Cardiac fibroblast (primary cell): ENCODE measurements at places on chromosomes 2 and 18.

GRCh38 chr2:168521053-168521741 lies 65.1 kb downstream of the CERS6 start:
- peak; percentile 32 for DNase-seq

GRCh38 chr2:127712999-127713398 lies 11.7 kb downstream of the SFT2D3 start:
- DNase-seq, result no peak

- DNase-seq, result peak; percentile 10
Observed at GRCh38 chr18:73461780-73462059, 593.9 kb upstream of the NETO1 start.

DNA sequence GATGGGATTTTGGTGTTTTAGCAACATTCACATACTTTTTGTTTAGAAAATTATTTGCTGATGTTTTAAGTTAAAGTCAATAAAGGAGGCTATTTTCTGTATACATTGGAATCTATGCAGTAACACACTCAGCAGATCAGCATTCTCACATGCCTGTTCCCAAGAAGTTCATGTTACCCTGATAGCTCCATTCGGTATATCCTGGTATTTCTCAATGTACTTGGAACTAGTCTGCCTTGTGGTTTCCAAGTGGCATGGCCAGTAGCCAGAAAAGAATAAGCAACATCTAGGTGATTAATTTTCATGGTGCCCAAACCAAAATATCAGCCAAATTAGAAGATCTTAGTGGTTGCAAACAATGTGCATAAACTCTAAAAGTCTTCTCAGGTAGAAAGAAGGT lies 5.2 kb upstream of the NCAPH start:
- DNase-seq, result peak; percentile 56

- DNase-seq, result no peak
Observed at GRCh38 chr2:28507796-28508764, 12.2 kb downstream of the PLB1 start.

DNA sequence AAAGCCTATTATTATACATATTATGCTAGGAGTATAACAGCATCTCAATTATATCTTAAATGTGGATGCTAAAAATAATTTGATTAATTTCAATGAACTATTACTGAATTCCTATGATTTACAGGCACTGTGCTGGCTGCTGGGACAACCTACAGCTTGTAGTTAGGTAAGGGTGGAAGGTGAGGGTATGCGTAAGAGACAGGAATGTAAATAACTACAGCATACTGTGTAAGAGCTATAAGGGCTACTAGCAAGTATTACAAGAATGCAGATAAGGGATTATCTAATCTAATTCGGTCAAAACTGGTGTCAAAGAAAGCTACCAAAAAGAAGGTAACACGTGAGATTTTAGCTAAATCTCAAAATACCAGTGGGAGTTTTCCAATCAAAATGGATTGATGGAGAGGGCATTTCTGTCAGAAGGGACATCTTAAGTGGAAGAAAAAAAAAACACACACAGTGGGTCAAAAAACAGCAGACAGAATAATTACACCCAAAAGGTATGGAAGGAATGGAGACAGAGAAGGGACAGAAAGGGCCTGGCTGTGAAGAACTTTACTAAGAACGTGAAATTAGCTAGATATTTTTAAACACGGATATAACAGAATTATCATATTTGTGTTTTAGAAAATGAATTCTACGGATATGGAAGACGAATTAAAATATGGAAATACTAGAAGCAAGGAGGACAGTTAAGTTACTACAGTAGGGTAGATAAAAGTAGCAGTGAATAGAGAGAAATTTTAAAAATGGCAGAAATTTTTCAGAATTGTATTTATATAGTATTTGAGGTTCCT lies 47.1 kb downstream of the STRN start:
- DNase-seq, result no peak

DNA sequence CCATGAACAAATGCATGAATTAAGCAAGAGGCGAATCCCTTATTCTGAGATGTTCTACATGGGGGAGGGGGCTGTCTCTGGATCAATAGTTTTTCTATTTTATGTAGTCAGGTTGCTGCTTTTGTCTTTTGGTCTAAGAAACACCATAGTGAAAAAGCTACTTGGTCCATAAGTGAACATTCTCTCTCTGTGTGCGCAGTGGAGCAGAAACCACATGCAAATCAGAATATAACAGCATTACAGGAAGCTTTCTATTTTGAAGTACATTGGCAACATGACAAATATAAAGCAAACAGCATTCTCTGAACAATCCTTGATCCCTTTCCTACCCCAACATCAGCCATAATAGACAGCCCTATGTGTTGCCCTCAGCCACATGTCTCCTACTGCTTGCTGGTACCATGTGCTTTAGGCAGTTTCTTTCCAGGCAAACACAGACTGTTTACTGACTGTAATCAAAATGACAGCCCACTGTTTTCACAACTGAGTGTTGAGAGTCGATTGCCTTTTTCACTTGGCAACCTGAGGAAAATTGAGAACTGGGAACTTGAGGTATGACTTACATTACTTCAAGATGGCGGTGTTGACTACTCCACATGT lies 10.6 kb downstream of the SCN3A start:
- DNase-seq, result no peak

- peak; percentile 95 for DNase-seq
Observed at GRCh38 chr2:200747668-200748618, 63.8 kb upstream of the BZW1 start.

DNA sequence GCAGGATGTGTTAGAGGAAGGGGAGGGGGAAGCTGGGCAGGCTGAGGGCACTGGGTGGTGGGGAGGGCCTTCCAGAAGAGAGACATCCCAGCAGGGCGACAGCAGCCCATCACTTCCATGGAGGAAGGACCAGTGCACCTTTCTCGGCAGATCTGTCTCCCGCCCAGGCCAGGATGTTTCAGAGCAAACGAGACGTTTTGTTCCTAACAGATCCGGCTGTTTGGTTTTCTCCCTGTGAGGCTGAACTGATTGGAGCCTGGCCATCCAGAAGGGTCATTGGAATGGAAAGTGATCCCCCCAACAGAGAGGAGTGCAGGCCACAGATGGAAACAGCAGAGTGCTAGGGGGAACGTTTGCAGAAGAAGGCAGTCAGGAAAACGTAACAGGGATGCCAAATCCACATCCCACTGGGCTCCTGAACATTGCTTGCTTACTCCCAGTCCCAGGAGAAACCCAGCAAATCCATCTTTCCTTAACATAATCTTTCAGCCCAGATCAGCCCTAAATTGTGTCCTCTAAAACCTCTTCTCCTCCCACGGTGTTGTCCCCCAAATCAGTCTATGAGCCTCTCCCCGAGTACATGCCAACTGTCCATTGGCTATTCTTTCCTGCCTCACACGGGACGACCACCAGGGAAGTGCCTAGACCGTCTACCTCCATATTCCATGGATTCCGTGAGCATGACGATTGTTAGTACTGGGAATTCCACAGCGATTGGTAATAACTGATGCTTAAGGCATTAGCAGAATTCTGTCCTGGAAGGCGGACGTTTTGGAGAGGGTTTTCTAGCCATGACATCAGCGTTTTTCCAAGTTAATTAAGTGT lies 126.8 kb downstream of the SEPTIN10 start:
- peak; percentile 54 for DNase-seq

GRCh38 chr2:152407204-152407721 lies 72.3 kb downstream of the FMNL2 start:
- DNase-seq, result peak; percentile 58

GRCh38 chr18:48324651-48325050 lies 84.5 kb downstream of the ZBTB7C start:
- DNase-seq, result no peak

GRCh38 chr2:119435081-119435952 lies 3.7 kb downstream of the TMEM37 start:
- no peak for DNase-seq

DNA sequence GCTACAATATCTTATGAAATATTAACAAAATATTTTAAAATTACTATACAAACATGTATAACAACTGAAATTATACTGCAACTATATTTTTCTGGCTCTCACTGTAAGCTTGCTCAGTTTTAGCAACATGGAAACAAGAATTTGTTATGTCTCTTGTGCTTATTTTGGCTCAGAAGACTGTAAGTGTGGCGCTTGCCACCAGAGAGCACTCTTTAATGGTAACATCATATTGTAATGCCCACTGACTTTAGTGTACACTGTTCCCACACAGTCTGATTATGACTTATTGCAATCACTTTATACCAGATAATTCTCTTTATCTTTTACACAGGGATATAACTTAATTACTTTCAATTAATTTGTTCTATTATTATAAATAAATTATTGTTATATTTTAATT lies 1500.6 kb upstream of the TMEFF2 start:
- peak; percentile 87 for DNase-seq

DNA sequence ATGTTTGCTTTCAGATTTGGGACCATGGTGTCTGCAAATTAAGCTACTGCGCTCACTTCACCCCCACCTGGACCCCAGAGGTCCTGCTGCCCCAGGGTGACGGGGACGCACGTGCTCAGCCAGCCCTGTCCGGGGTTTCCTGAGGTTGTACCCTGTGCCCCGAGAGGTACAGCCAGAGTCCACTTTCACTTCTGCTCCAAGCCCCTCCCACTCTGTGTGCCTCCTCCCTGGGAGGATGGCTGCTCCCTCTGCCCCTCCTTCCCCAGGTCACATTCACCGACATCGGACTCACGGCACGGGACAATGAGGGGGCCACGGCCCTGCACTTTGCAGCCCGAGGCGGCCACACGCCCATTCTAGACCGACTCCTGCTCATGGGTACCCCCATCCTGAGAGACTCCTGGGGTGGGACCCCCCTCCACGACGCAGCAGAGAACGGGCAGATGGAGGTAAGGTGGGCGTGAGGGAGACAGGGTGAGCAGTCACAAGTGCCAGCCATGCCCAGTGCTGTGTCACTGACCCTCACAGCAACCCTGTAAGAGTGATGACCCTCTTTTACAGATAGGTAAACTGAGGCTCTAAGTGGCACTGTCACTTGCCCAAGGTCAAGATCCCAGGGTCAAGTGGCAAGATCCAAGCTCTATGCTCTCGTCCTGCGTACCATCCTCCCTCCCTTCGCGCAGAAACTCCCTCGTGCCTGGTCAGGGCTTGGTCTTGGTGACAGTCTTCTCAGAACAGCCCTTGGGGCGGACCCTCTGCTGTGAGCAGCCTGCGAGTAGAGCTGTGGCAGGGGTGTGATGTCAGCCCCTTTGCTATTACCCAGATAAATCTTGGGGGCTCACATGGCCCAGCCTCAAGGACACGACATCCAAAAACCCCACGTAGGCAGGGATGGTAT lies 7.6 kb downstream of the ESPNL start:
- DNase-seq, result no peak

GRCh38 chr18:12420821-12421421 lies 13.2 kb downstream of the PRELID3A start:
- DNase-seq, result no peak

DNA sequence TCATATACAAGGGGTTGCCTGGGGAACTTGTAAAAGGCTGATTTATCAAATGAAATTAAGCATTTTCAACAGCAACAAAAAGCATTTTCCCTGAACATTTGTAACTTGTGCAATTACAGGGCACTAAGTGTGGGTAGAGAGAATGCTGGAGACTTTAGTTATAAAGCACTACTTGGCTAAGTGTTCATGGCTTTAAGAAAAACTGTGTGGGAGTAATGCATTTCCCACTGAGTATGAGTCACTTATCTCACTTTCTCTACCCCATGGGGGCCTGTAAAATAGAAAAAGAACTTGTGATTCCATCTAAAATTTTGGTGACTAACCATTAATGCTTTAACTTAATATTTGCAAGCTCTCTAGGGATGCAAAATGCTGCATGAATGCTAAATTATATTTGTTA lies 193.4 kb downstream of the CCDC102B start:
- peak; percentile 62 for DNase-seq

GRCh38 chr2:157692768-157693167 lies 64.1 kb upstream of the ACVR1C start:
- peak; percentile 24 for DNase-seq

DNA sequence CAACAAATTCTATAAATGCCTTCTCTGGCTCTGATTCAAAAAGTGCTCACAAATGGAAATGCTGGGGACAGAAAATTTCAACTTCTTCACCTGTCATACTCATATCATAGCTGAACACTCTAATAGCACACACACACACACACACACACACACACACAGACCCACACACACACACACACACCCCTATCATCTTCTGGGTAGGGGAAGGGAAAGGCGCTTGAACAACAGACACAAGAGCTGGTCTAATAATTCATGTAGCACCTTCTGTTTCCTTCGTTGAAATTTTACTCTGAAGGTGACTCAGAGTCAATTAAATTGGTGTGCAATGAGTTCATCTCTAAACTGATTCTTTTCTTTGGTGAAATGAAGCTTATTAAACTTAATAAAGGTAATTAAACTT lies 32.9 kb downstream of the CD28 start:
- no peak for DNase-seq

DNA sequence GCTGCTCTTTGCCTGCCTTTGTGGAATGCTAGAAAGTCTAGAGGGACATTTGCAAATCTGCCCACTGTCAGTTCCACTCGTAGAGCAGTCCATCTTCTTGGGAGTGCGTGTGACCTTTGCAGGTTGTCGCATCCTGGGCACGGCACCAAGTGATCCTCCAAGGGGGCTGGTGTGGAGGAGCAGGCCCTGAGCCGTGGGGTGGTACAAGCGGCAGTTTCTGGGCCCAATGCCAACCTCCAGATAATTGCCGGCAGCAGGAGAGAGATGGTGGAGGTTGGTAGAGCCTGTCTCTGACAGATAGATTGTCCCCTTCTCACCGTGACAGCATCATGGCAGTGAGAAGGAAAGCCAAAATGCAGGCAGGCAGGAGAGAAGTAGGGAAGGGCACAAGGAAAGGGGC lies 150.7 kb upstream of the SLC14A2 start:
- no peak for DNase-seq

DNA sequence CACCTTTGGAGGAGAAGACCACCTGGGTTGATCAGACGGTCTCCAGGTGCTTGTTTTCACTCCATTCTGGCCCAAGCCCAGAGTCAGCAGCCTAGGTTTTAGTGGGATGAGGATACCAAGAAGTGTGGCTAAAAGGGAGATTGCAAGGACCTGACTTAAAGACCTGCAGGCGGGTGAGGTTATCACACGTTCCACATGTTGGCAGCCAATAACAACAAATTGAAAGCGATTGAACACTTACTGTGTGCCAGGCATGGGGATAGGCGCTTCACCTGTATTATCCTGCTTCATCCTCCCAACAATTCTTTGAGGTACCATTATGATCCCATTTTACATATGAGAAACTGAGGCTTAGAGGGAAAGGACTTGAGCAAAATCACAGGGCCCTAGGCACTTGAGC lies 5.0 kb downstream of the ARL4C start:
- DNase-seq, result no peak
